AG10803 (cell line): ENCODE measurements at places on chromosomes 12 and 14.

- no peak for DNase-seq
Observed at GRCh38 chr12:52659951-52660350, 7.9 kb upstream of the KRT2 start.

GRCh38 chr14:82667006-82667405 lies 1133.4 kb upstream of the SEL1L start:
- DNase-seq, result no peak

GRCh38 chr14:20499108-20499507 lies 6.2 kb upstream of the RNASE10 start:
- no peak for DNase-seq

DNA sequence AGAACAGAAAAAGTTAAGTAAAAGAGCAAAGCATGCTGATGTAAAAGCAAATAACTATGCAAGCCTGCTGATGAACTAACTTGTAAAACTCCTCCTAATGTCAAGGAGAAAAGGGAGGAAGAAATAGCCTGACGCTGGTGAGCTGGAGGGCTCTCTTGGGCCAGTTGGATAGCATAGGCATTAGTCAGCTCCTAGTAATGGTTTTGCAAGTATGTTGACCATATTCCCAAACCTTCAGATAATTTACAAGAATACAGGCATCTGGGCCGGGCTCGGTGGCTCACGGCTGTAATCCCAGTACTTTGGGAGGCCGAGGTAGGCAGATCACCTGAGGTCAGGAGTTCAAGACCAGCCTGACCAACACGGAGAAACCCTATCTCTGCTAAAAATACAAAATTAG lies 871.4 kb downstream of the C12orf50 start:
- peak; percentile 90 for DNase-seq

DNA sequence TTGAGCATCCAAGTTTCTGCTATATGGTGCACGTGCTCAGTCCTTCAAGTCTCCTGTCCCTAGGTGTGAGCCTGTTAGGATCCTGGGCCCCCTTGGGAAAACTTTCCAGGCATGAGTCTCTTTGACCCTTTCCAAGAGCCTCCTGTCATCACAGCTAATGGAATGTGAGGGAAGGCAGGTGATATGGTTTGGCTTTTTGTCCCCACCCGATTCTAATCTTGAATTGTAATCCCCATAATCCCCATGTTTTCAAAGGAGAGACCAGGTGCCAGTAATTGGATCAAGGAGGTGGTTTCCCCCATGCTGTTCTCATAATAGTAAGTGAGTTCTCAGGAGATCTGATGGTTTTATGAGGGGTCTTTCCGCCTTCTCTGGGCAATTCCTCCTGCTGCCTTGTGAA lies 265.5 kb downstream of the ATP23 start:
- no peak for DNase-seq
